ENCODE measurements at places on chromosomes 1 and 21.

DNA sequence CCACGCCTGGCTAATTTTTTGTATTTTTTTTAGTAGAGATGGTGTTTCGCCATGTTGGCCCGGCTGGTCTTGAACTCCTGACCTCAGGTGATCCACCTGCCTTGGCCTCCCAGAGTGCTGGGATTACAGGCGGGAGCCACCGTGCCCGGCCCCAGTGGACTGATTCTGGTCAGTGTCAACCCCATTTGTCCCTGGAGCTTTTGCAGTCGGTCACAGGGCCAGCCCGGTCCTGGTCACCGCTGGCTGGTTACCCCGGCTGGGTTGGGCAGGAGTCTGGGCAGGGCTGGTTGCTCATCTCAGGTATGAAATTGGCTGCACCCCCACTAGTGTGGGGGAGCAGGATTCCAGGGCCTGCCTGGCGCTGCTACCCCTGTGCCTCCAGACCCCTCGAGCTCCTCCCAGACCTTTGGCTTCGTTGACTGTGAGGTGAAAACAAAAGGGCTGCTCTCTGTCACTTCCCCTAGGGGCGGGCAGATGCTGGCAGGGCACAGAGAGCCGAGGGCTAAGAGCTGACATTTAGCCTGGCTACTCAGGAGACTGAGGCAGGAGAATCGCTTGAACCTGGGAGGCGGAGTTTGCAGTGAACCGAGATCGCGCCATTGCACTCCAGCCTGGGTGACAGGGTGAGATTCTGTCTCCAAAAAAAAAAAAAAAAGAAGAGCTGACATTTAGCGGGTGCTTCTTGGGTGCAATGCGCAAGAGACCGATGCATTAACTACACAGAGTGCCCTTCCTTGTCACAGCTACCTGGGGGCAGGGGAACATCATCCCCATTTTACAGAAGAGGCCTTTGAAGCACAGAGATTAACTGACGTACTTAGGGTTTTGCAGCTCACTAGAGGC, 10.6 kb downstream of the TNFRSF1B start:
- DNase-seq: no peak

DNA sequence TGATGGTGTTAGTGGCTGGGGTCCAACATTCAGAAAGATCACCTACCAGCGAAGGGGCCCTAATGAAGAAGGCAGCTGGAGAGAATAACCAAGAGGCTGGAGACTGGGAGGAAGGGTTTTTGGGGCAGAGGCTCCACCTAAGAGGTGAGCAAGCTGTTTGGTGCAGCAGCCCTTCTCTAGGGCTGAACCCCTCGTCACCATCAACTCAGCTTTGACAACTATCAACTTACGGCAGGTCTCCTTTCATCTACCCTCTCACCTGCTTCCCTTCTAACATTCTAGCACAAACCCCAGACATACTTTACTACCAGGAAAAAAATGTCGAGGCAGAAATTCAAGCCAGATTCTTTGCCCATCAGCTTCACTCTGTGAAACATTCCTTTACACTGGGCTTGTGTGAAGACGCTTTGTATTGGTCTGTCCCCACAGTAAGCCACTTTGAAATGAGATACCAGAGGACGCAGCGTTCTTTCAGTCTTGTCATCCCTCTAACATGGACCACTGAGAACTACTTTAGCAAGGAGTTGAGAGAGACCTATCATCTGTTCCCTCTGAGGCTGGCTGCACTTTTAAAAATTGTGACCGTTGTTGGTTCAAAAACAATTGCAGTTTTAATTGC, 84.6 kb downstream of the RAVER2 start:
- no peak for DNase-seq

DNA sequence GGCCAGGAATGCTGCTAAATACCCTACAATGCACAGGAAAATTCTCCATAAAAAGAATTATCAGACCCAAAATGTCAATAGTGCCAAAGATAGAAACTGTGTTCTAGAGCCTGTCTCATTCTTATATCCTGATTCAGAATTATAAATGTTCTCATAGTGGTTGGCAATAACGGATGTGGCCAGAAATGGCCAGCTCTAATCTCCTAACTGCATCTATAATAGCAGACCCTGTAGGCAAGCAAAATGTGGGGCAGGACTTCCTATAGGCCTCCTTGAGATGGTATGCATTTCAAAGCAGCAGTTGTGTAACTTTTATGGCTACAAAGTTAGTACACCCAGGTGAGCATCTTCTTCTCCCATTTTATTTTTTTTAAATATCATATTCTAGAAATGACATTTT, 95.9 kb upstream of the SGIP1 start:
- no peak for DNase-seq

DNA sequence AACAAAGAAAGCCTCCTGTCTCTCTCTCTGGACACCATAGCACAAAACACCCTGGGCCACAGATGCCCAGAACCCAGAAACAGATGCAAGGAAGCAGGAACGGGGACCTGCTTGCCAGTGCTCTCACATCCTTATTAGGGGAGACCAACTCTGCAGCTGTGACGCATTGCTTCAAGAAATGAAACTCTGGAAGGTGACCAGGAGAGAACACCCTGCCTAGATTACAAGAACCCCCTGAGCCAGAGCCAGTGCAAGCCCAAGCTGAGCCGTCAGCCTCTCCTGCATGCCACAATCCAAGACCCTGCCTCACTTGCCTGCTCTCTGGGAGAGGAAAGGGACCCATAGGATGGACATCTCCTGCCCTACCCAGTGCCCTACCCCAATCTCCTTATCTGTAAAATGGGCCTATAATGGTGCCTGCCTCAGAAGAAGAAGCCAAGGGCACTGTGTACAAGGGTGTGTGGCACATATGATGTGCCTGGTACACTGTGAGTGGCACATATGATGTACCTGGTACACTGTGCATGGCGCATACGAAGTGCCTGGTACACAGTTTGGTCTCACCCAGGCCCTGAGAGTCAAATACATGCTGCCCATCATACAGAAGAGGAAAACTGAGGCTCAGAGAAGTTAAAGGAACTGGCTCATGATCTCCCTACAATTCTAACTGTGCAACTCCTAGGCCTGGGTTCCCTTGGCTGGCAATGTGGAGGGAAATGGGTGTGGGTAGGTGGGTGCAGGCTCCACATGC, 16.8 kb upstream of the FAM131C start:
- DNase-seq: no peak

DNA sequence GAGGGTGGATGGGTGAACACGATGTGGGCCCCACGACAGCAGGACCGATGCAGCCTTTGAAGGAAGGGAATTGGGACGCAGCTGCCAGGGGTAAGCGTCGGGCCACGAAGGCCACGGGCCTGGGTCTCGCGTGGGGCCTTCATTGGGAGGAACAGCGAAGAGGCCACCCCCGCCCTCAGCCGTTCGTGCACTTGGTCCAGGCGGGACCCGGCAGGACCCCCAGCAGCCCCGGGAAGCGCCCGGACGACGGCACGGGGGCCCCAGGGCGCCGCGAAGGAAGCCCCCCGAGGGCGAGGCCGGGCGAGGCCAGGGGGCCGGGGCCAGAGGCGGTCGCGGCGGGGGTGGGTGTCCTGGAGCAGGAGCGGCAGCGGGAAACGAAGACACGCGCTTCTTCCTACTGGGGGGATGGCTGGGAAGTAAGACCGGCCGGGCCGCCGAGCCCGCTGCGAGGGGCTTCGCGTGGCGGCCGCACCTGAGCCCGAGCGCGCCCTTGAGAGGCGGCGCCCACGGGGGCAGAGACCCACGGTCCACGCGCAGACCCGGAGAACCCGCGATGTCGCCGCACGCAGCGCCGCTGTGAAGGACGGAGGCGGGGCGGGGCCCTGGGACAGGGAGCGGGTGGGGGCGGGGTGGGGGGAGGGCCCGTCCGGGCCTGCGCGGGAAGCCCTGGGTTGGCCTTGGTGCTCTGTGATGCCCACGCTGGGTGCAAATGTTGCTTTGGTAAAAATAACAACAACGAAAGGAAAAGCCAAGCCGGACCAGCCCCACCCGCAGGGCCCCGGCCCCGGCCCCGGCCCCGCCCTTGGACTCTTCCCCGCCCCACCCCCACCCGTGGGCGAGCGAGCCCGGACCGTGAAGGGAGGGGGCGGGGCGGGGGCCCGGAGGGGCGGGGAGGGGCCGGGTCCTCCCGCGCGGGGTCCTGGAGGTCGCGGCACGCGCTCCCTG, 56.0 kb upstream of the ADARB1 start:
- DNase-seq: no peak

- DNase-seq: no peak
Measured at GRCh38 chr1:160630523-160631451, 16.1 kb downstream of the SLAMF1 start.

- DNase-seq: no peak
Measured at GRCh38 chr1:195754874-195755273, 853.4 kb downstream of the KCNT2 start.

DNA sequence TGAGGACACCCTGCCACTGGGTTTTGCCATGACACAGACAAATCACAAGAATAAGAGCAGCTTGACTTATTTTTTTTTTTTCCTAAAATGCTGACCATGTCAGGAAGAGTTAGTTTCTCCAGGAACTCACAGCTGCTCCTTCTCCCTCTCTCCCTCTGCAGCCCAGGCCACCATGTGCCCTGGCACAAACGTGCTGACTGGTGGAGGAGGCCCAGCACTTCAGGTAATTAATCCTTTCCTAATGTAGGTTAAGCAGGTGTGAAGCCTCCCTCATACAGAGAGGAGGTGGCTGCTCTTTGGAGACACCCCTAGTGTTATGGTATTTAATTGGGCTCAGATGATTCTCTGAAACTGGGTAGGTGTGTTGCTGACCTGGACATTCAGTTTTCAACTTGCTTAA, 129.8 kb upstream of the USH2A start:
- DNase-seq: no peak

GRCh38 chr1:153337980-153338853, 10.4 kb downstream of the PGLYRP4 start:
- no peak for DNase-seq

DNA sequence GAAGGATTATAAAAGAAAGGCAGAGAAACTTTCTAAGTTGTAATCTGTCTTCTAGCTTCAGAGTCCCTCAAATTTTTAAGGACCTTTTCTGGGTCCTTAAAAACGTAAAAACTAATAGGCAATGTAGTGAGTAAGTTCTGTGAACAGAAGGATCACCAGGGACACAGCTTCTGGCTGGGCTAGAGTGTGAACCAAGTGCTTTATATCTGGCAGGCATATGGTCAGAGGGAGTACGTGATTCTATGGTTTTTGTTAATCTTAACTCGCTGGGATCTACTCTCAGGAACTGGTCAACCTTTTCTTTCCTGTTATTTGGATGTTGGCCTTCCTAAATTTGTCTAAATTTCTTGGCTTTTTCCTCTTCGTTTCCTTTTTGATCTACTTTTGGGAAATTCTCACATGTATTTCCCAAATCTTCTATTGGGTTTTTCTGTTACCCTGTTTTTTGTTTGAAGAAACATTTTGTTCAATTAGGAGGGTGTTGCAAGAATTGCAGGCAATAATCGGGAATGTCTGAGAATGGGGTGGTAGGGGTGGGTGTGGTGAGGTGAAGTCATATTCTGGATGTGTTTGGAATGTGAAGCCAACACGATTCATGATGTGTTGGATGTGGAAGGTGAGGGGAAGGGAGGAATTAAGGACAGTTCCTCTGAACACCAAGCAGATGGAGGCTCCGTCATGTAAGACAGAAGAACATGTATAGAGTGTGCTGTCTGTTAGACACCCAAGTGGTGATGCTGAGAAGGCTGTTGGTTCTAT, 193.2 kb downstream of the FMN2 start:
- no peak for DNase-seq

GRCh38 chr1:70005386-70006034, 199.9 kb downstream of the LRRC40 start:
- no peak for DNase-seq

DNA sequence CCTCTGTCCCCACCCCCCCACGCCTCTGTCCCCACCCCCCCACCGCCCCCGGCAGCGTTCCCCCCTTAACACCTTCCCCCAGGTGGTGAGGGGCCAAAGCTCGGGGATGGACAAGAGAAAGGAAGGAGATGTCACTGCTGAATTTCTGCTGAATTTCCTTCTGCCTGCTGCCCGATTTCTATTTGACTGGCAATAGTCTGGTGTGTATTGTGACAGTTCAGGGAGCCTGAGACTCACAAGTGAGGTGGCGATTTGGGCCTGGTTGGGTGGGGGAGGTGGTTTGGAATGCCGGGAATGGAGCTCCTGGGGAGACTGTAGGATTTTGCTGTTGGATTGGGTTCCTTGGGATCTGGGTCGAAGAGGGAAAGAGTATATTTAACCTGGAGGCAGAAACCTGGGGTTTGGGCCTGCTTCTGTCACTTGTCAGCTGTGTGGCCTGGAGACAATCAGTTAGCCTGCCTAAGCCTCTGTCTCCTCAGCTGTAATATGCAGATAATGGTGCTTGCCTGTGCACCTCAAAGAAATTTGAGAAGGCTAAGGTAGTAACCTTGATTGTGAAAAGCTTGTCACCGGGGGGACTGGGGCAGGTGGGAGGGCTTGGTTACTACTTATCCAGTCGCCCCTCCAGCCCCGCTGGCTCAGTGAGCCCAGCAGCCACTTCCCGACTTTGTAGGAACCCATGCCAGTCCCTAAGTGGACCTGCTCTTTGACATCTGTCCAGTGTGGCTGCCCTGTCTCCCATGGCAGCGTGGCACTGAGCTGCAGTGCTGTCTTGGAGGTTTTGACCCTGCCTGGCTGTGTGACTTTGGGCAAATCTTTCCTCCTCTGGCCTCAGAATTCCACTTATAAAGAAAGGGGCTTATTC, 7.7 kb upstream of the LMNA start:
- DNase-seq: no peak

DNA sequence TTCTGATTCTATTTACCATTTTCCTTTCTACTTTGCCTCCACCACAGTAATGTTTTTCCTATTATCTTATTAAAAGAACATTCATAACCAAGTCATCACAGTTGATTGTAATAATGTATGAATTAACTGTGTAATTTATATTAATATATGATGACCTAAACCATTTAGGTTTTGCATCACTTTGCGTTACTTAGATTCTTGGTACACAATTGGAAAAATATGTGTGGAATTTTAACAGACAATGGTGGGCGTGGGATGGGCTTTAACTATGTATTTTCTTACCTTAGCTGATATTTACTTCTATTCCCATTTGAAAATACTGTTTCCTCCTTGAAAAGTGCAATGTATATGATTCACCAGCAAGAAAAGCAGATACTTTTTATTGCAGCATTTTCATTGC, 3.6 kb downstream of the KRTAP21-3 start:
- DNase-seq: no peak

DNA sequence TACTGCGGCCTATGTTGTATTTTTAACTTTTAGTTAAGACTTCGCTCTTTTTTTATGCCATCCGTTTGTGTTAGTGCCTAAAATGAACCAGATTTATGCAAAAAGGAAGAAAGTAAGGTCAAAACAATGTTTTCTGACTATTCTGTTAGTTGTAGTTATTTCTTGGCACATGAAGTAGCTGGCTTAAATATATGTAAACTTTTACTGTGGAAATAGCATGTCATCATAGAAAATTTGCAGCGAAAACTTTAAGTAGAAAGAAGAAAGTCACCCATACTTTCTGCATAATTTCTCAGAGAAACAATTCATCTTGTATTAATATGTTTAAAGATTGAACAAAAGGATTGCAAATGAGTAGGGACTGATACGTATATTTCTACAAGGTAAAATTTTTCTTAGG, 106.4 kb downstream of the NEK7 start:
- DNase-seq: no peak

DNA sequence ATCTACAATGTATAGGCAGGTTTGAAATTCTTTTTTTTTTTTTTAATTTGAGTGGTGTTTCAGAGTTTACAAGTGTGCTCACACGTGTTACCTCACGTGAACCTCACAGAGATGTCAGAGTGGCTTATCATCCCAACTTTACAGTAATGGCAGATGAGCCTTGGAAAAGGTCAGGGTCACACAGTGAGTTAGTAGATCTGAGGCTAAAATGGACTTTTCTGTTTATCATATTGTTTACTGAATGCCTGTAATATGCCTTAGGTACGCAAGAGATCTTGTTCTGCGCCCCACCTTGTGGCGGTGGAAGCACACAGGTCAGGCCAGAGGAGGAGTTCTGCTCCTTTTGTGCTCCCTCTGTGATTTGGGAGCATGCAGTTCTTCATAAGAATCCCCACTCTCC, 80.0 kb downstream of the DYRK1A start:
- DNase-seq: no peak
